ENCODE measurements at places on chromosomes 16 and 17. TPM values are rescaled to one million over a fixed set of nuclear protein-coding genes. Genes with fewer than 3 reads are reported as not detected.

RAB37 gene
- total RNA-seq = 0.94 TPM

- DNase-seq = no peak
Observed at GRCh38 chr17:63480826-63481487, 4.1 kb downstream of the ACE start.

GRCh38 chr17:30824002-30824355, 513 bp downstream of the CRLF3 start:
- DNase-seq = no peak

- peak; percentile 54 for DNase-seq
Observed at GRCh38 chr16:12724226-12724625, 79.5 kb downstream of the CPPED1 start.

- DNase-seq = no peak
Observed at GRCh38 chr16:47643323-47644000, 182.3 kb downstream of the PHKB start.

- DNase-seq = no peak
Observed at GRCh38 chr17:81890447-81891302, 711 bp downstream of the ALYREF start.
